ENCODE measurements at places on chromosomes 1 and 21.
A peak's percentile ranks its signal among the peaks of the same experiment; 100 is the strongest.

GRCh38 chr21:42309753-42310213 lies 5.4 kb downstream of the TFF3 start:
- peak; percentile 33 for DNase-seq

DNA sequence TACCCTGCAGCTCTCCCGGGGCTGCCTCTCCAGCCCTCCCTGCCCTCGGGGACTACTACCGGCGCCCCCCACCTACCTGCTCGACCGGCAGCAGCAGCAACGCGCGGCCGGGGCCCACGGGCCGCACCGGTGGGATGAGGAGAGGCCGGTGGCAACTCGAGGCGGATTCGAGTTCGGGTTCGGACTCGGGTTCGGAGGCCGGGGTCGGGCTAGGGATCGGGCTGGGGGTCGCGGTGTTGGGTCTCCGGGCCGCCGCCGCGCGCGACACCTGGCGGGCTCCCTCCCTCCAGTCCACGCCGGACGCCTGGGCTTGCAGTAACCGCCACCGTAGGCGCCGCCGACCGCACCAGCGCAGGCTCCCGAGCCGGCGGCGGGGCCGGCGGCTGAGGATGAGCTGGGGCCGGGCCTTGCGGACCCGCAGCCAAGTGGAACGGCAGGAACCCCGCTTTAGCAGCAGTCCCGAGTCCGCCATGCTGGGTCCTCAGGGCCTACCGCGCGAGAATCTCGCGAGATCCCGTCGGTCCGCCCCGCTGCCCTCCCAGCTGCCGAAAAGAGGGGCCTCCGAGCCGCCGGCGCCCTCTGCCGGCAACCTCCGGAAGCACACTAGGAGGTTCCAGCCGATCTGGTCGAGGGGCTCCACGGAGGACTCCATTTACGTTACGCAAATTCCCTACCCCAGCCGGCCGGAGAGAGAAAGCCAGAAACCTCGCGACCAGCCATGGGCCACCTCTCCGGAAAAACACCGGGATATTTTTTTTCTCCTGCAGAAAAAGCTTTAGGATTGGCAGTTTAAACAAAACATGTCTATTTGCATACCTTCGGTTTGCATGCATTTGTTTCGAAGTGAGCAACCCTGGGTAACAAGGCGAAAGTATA lies at the start of gene NOL9:
TSS of gene NOL9 (minus strand) at position 483 of the 876 bp plus-strand sequence. CDS start at position 472, 11 bp downstream.
- peak; percentile 74 for DNase-seq

- peak; percentile 32 for DNase-seq
These were observed 20.7 kb downstream of the PDIK1L start for GRCh38 chr1:26132128-26132833.

- no peak for DNase-seq
These were observed 36.6 kb upstream of the SSX2IP start for GRCh38 chr1:84726593-84727499.

DNA sequence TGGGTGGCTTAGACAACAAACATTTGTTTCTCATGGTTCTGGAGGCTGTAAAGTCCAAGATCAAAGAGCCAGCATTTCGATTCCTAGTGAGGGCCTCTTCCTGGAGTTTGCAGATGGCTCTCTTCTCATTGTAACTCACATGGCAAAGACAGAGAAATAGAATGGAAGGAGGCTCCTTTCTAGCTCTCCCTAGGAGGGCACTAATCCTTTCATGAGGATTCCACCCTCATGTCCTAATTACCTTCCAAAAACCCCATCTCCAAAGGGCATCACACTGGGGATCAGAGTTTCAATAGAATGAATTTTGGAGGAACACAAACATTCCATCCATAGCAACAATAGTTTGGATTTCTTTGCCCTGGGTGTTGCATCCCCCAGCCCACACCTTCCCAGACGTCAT lies 247.3 kb downstream of the TTLL7 start:
- no peak for DNase-seq

DNA sequence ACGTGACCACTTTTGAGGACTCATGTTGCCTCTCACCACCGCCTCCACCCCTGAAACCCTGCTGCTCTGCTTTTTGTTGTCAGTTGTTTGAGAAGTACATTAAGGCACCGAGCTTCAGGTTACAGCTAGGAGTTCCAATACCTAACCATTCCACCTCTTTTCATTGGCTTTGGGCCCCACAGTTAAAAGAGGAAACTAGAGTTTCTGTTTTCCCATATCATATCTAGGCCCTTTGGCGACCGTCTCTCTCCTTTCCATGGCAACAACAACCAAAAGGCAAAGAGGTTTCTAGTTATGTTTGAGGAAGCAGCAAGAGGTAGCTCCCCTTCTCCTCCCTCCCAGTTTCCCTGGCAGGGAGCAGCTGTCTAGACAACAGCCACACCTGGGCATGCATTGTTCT lies 5.9 kb downstream of the ANKRD35 start:
- no peak for DNase-seq

- DNase-seq = no peak
These were observed 152.4 kb downstream of the KCTD3 start for GRCh38 chr1:215719552-215719951.

- DNase-seq = no peak
These were observed 71.2 kb downstream of the CHRM3 start for GRCh38 chr1:239457491-239458143.

- DNase-seq = no peak
These were observed 322.6 kb downstream of the RGS7 start for GRCh38 chr1:241034203-241034936.

GRCh38 chr1:165056914-165057313 lies 299.6 kb downstream of the LMX1A start:
- no peak for DNase-seq

GRCh38 chr1:203640723-203641502 lies 14.3 kb downstream of the ATP2B4 start:
- DNase-seq = no peak

- DNase-seq = no peak
These were observed 160.2 kb upstream of the IRF2BP2 start for GRCh38 chr1:234769986-234770795.

DNA sequence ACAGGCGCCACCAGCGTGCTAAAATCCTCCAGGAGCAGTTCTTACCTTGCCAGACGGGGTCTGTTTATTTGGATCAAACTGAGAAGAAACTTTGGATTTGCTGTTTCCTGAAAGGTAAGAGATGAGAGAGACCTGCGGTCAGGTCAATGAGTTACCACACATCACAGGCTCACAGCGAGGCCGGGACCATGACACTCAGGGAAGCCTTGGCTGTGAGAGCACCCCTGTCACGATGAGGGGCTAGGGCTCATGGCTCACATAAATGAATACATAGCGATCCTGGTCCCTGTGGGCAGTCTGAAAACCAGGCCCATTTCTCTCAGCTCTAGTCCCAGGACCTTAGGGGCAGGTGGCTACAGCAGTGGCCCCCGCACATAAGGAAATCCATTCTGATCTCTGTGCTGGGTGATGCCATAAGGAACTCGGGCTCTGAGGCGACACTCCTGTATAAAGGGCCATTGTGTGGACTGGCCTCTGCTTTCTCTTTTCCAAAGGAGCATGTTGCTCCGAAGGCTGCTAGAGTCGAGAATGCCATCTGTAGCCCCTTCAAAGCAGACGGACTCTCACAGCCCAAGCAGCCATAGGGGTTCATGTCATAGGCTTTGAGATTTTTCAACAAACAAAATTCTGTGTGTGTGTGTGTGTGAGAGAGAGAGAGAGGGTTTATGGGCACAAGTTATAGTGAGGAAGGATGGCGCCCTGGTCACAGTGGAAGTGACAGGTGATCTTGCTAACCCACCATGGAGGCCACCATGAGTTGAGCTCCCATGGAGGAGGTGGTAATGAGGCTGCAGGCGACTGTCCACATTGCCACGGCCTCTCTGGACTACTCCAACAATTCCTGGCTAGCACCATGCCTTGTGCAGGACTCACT lies 9.0 kb upstream of the SRM start:
- no peak for DNase-seq

- DNase-seq = no peak
These were observed 737.6 kb upstream of the CHRM3 start for GRCh38 chr1:238648751-238649150.

DNA sequence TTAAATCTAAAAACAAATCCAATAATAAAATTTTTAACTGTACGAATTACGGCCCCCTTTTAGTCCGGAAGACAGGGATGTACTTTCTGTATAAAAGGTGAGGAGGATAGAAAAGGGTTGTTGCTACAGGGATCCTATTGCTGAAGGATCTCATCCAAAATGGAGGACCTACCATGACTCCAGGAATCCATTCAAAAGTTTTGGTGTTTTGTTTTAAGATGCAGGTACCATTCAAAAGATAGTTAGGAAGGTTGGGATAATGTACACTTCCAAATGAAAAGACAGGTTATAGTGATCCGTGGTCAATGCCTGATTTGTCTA lies 1.3 kb upstream of the ENAH start:
- DNase-seq = peak; percentile 27

DNA sequence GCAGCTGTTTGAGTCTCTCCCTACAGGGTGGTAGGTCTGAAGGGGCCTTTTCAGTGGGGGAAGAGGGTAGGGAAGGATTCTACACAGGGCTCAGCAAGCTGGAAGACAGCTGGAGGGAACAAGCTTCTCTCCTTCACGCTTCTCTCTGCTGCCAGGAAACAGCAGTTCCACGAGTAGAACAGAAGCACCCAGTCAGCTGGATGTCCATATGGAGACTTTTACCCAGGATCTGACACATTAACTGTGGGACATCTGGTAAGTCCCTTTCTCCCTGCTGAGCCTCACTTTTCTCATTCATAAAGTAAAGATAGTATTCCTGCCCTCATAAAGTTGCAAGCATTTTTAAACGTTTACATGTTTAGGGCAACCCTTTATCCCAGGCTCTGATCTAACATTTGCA lies 280.3 kb downstream of the OMA1 start:
- no peak for DNase-seq

- no peak for DNase-seq
These were observed 99.8 kb downstream of the KAZN start for GRCh38 chr1:14698314-14698713.

DNA sequence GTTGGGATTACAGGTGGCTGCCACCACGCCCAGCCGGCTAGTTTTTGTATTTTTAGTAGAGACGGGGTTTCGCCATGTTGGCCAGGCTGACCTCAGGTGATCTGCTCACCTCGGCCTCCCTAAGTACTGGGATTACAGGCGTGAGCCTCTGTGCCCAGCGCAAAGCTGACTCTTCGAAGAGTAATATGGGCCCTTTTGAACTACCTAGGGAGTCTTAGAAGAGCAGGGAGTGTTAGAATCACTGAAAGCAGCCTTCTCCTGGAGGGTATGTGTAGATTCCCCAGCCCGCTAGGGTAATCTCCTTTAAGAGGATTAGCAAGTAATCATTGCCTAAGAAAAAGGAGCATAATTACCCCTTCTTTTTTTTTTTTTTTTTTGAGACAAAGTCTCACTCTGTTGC lies 6.5 kb upstream of the MAST2 start:
- DNase-seq = no peak

- DNase-seq = no peak
These were observed 26.6 kb downstream of the PDE9A start for GRCh38 chr21:42680058-42680330.

- DNase-seq = no peak
These were observed 81.1 kb upstream of the FGGY start for GRCh38 chr1:59215766-59216291.

DNA sequence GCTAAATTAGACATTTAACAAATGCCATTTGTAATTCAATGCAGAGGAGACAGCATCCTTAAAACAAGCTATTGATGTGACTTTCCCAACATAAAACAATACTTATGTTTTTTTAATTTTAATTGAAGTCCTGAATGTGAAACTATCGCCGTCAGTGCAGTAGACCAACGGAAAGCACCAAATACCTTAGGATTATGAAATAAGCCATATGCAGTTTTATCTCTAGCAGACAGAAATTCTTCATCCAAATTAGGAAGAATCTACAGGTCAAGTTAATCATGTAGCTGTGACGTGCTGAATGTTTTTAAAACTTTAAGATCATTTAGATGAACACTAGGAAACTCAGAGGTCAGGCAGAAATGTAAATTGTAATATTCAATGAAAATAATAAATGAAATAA lies 714 bp upstream of the ST6GALNAC5 start:
- no peak for DNase-seq

- no peak for DNase-seq
These were observed 26.3 kb downstream of the PLPP3 start for GRCh38 chr1:56553046-56553445.

DNA sequence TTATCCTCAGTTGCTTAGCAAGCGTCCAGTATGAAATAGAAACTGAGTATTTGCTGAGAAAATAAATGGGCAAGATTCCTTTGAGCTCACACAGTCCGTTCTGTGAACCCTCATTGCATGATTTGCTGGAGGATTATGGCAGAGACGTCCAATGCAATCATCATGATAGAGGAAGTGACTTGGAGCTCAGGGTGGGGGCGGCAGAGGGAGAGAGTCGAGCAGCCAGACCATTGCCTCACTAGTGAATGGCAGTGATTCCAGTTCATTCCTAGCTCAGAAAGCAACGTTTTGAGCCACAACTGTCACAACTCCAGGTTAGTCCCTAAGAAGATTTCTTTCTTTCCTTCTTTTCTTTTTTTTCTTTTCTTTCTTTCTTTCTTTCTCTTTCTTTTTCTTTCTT lies 27.5 kb upstream of the COL9A2 start:
- peak; percentile 11 for DNase-seq

GRCh38 chr1:183553764-183554163 lies 36.5 kb downstream of the NCF2 start:
- no peak for DNase-seq

DNA sequence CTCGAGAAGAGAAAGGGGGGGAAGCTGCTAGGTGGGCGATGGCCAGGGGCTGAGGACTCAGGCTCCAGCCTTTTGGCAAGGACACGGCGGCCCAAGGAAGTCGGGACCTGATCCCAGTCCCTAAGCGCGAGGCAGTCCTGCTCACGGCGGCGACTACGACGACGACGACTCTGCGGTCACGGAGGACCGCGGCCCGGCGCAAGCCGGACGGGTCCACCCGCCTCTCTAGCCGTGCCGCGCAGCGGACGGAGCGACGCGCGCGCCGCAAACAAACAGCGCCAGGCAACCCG lies 401 bp downstream of the WNT9A start:
- peak; percentile 36 for DNase-seq

DNA sequence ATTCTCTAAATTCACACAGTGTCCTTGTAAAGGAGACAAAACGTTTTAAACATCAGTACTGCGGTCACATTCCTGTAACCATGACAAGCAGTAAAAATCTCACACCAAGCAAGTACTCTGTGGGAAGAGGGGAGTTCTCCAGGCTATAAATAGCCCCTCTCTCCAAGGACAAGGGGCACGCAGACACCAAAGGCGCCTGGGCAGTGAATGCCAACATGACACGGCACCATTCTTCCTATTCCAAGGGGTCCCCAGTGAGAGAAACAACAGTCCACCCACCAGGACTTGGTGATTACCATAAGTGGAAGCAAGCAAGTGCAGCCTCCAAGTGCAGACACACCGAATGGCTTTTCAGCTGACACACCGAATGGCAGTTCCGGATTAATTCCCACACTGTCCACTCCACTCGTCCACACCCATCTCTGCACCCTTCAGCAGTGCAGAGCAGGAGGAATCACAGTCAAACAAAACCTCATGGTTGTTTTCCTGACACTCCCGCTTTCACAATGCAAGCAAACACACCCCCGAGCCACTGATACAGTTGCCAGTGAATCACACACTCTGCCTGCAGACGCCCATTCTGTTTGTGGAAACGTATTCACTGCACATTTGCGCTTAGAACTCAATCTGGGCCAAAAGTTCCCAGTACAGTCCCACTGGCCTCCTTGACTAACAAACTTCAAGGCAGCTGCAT lies 1.8 kb downstream of the PTTG1IP start:
- peak; percentile 39 for DNase-seq

All from A549 (cell line).